Daoy (cell line): ENCODE measurements at places on chromosomes 2 and 18. TPM values are rescaled to one million over a fixed set of nuclear protein-coding genes. Genes with fewer than 3 reads are reported as not detected.

- DNase-seq, result no peak
Measured at GRCh38 chr2:10159086-10159485, 36.5 kb downstream of the RRM2 start.

The XRCC5 gene
- total RNA-seq, result 425 and 512 TPM in 2 replicates

GRCh38 chr18:33923980-33924379 is 300.7 kb downstream of the NOL4 start:
- no peak for DNase-seq

The LRRC30 gene
- total RNA-seq, result not detected in 2 replicates

DNA sequence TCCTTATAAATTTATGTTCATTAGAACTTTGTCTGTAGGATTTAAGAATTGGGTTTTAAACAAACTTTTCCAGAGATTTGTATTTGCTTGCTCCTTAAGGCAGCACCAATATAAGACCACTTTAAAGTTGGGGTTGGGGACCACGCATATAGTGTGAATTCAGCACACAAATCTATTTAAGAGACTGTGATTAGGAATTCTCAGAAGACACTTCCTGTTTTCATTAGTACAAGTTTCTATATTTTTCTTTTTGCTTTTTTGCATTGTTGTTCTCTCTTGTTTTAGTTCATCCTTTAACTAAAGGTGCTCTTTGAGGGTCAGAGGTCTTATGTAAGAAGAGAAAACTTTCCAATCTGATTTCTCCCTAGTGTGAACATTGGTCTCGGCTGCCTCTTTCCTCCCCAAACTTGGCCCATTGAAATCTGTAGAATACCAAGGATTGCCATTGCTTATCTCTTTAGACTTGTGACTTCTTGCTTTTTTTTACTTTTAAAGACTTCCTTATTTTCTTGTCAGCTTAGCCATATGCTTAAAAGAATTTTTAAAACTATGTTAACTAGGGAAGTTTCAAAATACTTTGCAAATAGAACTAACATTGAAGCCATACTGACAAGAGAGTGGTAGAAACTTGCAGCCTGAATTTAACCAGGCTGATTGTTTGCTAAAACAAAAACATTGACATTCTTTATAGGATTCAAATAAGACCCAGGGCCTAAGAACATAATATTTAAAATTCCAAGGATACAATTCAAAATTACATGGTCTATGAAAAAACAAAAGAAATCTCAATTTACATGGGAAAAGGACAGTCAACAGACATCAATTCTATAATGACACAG is 264.1 kb upstream of the FN1 start:
- DNase-seq, result no peak

The DQX1 gene
- 1.1 TPM in 1 of 2 replicates, not detected in the other for total RNA-seq

DNA sequence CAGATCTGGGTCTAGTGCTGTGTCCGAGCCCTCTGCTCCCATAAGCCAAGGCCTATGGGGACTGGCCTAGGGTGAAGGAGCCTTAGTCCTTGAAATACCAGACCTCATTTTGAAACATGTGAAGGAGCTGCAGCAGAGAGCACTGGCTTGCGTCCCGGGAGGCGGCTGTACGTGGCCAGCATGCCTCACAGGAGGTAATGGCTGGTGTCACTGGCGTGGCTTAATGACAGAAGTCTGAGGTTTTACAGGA is 72.7 kb upstream of the OTOS start:
- DNase-seq, result no peak

GRCh38 chr2:81648370-81648769 is 1343.8 kb upstream of the LRRTM1 start:
- DNase-seq, result no peak

DNA sequence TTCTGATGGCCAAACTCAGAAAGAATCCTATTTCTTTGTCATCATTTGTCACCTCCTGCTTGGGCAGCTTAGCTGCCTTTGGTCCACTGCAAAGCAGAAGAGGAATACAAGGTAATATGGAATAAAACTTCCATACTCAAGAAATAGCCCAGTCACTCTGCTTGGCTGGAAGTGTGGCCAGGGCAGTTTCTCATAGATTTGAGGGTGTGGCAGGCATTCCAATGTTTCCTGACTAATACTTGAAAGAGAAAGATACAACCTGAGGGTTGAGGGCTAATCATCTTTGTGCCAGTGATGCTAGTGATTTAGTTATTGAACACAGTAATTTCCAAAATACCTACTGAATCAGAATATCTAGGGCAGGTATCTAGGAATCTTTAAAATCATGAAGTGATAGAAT is 83.1 kb downstream of the FAM161A start:
- DNase-seq, result peak; percentile 23

GRCh38 chr2:68925295-68925896 is 27.3 kb downstream of the GKN2 start:
- peak; percentile 48 for DNase-seq

DNA sequence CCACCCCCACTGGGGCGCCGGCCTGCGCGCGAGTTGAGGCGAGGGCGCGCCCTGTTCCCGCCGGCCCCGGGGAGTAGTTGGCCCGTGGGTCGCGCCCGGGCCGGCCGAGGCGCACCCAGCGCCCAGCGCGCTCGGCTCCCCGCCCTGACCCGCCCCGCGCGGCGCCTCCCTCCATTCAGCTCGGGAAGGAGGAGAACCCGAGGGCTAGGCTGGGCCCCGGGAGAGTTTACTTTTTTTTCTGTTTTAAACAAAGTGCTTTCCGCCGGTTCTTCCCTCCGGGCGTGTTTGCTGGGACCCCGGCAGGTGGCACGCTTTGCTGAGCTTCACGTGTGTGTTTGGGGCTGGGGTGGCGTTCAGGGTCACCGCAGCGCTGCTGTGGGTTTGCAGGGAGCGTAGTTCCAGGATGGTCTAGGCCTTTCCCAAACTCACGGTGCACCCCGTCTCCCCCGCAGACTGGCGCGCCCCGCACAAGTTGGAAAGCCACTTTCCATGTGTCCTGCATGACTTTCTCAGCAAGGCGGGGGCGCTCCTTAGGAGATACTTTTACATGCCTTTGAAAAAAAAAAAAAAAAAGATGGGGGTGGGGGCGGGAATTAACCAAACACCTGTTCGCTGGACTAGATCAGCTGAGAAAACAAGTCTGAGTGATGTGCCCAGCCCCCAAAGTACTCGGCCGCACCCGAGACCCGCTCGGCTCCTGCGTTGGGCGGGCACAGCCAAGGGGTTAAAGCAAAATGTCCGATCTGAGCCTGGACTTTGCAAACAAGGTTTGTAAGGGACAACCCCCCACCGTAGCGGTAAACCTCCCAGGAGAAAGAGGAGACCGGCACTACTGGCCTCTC is 825 bp downstream of the ITGA6 start:
- DNase-seq, result peak; percentile 43

The FOXI3 gene
- 0.18 and 0.23 TPM in 2 replicates for total RNA-seq

The TSPYL6 gene
- not detected in 2 replicates for total RNA-seq
